ENCODE measurements at places on chromosomes 11 and 22.
A peak's percentile ranks its signal among the peaks of the same experiment; 100 is the strongest.

- DNase-seq = no peak
Observed at GRCh38 chr11:76786016-76786415, 2.9 kb downstream of the TSKU start.

DNA sequence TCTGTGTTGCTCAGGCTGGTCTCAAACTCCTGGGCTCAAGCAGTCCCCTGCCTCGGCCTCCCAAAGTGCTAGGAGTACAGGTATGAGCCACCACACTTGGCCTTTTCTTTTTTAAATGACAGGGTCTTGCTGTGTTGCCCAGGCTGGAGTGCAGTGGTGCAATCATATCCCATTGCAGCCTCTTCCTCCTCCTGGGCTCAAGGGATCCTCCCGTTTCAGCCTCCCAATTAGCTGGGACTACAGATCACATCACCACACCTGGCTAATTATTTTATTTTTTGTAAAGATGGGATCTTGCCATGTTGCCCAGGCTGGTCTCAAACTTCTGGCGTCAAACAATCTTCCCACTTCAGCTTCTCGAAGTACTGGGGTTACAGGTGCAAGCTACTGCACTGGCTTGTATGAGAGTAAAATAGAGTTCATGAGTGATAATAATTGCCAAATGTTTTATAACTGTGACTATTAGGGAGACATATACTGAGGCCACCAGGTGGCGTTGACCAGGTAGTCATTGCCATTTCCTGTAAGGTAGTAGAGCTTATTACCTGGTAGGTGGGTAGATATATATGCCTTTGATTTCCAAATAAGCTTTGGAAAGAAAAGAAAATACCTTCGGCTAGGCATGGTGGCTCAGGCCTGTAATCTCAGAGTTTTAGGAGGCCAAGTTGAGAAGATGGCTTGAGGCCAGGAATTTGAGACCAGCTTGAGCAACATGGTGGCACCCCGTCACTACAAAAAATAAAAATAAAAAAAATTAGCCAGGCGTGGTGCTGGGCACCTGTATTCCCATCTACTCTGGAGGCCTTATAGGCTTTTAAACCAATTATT lies 5.4 kb downstream of the FDX1 start:
- no peak for DNase-seq

DNA sequence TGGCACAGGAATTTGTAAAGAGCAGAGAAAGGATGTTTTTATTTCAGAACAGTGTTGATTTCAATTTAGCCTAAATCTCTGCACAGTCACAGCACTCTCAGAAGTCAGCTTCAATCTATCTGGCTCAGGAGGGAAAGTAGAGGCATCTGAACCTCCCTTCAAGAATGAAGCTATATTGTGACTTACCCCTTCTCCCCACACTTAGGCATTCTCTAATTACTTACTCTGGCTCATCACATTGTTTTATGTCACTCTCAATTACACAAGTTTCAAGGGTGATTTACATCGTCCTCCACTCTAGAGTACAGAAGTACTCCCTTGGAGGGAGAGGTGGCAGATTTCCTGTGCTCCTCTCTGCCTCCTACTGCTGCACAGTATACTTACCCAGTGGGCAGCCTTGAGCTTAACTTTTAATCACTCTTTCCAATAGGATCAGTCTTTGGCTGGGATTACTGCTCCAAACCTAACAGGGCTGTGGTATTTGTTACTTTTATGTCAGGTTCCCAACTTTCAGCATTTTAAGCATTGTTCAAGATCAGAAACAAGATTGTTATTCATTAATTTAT lies 211.4 kb downstream of the AASDHPPT start:
- DNase-seq = no peak

- DNase-seq = no peak
Observed at GRCh38 chr11:102879801-102880200, 5.0 kb upstream of the MMP12 start.

- no peak for DNase-seq
Observed at GRCh38 chr11:1628506-1629325, 859 bp upstream of the KRTAP5-5 start.

DNA sequence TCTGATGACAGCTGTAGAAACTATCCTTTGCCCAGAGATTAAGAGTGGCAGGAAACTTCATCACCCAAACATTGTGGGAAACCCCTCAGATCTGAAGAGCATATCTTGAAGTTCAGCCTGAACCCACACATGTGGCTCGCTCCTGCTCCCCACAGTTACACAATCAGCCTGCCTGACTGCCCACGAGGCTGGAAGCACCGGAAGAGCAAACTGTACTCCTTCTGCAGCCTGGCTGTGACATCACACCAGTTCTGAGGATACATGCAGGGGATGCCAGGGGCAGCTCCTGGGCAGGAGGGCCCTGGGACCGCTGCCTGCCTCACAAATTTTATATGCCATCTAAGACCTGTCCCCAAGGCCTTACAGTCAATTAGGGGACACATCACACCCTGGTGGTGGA lies 444.4 kb downstream of the BUD13 start:
- DNase-seq = no peak

- DNase-seq = no peak
Observed at GRCh38 chr22:20573176-20573832, 65.9 kb downstream of the MED15 start.

DNA sequence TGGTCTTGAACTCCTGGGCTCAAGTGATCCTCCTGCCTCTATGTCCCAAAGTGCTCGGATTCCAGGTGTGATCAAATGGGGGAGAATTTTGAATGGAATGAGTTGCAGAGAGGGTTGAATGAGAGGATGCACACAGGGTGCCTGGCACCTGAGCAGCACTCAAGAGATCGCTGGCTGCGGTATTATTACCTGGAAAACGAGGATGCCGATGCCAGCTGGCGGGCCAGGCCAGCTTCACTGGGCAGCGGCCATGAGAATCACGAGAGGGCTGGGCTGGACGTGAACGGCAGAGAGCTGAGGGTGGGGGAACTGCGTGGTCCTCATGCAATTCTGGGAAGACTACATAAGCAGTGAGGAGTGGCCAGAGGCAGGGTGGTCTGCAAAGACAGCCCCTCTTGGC lies 2.9 kb downstream of the MGAT3 start:
- DNase-seq = no peak

GRCh38 chr22:47345025-47345424 lies 582.6 kb downstream of the TBC1D22A start:
- no peak for DNase-seq

- no peak for DNase-seq
Observed at GRCh38 chr11:102946237-102946636, 9.3 kb downstream of the MMP13 start.

GRCh38 chr11:69465236-69466000 lies 16.0 kb upstream of the LINC01488 start:
- no peak for DNase-seq

DNA sequence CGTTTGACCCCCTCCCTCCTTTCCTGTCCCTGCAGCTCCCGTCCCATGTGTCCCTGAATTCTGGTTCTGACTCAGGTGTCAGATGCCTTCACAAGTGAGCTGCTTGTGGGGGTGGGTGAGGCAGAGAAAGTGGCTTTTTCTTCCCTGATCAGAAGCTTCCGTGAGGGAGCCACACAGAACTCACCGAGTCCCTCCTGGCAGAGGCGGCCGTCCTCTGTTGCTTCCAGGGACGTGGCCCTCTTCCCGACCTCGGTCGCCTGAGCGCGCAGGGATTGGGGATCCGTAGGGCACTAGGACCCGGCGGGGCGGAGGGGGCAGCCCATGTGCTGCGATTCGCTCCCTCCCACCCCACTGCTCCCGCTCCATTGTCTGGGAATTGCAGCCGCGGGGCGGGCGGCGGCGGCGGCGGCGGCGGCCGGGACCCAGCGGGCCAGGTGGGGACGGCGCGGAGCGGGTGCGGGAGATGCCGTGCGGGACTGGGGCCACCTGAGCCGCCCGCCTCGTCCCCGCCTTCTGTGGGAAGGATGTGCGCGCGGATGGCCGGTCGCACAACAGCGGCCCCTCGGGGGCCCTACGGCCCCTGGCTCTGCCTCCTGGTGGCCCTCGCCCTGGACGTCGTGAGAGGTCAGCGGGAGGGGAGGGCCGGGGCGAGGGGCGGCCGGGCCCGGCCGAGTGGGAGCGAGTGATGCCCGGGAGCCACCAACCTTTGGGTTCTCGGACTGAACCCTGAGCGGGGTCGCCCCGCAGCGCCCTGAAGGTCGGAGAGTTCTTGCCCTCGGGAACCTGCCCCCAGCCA lies at the start of gene TMEM132A:
Gene TMEM132A (plus strand): TSS at position 351 of the 796 bp plus-strand sequence. CDS start 174 bp downstream, at position 525.
- DNase-seq = peak; percentile 66

Measured in NCI-H2029 treated with DMSO at 0.1 percent for 48 hours (cell line).